ENCODE measurements at places on chromosomes 3 and 15. TPM values are rescaled to one million over a fixed set of nuclear protein-coding genes. Genes with fewer than 3 reads are reported as not detected.

The CYP19A1 gene
- 0.22 TPM for total RNA-seq

The DZIP1L gene
- 10.2 TPM for total RNA-seq

The COL8A1 gene
- total RNA-seq: not detected

The ABTB1 gene
- 19.4 TPM for total RNA-seq

The KLHL6 gene
- not detected for total RNA-seq

The GOLGA6L7 gene
- total RNA-seq: not detected

The PRTG gene
- total RNA-seq: 10.8 TPM

The CAND2 gene
- total RNA-seq: 0.37 TPM

The BLM gene
- total RNA-seq: 12.3 TPM

The SLC2A2 gene
- not detected for total RNA-seq

The HES1 gene
- total RNA-seq: 11.5 TPM

The ENTPD3 gene
- total RNA-seq: 0.03 TPM

The GAP43 gene
- total RNA-seq: 0.15 TPM

The CHL1 gene
- not detected for total RNA-seq

The AADACL2 gene
- total RNA-seq: not detected

The GABRA5 gene
- 104 TPM for total RNA-seq

The LCTL gene
- not detected for total RNA-seq

The C2CD4A gene
- 0.10 TPM for total RNA-seq

The NEK10 gene
- 0.59 TPM for total RNA-seq

The INAFM2 gene
- 7.0 TPM for total RNA-seq

The MEIS2 gene
- 8.5 TPM for total RNA-seq

The RTP3 gene
- not detected for total RNA-seq

The SYNPR gene
- total RNA-seq: not detected

The SPATA16 gene
- not detected for total RNA-seq

The TLR9 gene
- 0.02 TPM for total RNA-seq

The PAQR5 gene
- total RNA-seq: 102 TPM

The SPINK8 gene
- not detected for total RNA-seq

The LMAN1L gene
- not detected for total RNA-seq

The BNC1 gene
- total RNA-seq: 0.95 TPM

The SLC12A8 gene
- 1.8 TPM for total RNA-seq

The TUSC7 gene
- total RNA-seq: not detected

The CRYGS gene
- total RNA-seq: 0.85 TPM

The TM6SF1 gene
- 0.07 TPM for total RNA-seq

The DGKG gene
- 7.0 TPM for total RNA-seq

The BMF gene
- total RNA-seq: 1.6 TPM

The TMC3 gene
- not detected for total RNA-seq

The CSPG4 gene
- 0.12 TPM for total RNA-seq

The FRMD5 gene
- 2.5 TPM for total RNA-seq

The AGBL1 gene
- not detected for total RNA-seq

The WDR93 gene
- total RNA-seq: 0.13 TPM

The SI gene
- not detected for total RNA-seq
